ENCODE measurements at places on chromosomes 7 and 10. TPM values are rescaled to one million over a fixed set of nuclear protein-coding genes. Genes with fewer than 3 reads are reported as not detected.
A peak's percentile ranks its signal among the peaks of the same experiment; 100 is the strongest.

SPDYE16 gene
- 0.16 TPM for total RNA-seq

GRID2IP gene
- total RNA-seq: not detected

ARMH3 gene
- 18.5 TPM for total RNA-seq

POLR2J2 gene
- total RNA-seq: not detected

PCLO gene
- 2.3 TPM for total RNA-seq

DDC gene
- total RNA-seq: 0.36 TPM

DNA sequence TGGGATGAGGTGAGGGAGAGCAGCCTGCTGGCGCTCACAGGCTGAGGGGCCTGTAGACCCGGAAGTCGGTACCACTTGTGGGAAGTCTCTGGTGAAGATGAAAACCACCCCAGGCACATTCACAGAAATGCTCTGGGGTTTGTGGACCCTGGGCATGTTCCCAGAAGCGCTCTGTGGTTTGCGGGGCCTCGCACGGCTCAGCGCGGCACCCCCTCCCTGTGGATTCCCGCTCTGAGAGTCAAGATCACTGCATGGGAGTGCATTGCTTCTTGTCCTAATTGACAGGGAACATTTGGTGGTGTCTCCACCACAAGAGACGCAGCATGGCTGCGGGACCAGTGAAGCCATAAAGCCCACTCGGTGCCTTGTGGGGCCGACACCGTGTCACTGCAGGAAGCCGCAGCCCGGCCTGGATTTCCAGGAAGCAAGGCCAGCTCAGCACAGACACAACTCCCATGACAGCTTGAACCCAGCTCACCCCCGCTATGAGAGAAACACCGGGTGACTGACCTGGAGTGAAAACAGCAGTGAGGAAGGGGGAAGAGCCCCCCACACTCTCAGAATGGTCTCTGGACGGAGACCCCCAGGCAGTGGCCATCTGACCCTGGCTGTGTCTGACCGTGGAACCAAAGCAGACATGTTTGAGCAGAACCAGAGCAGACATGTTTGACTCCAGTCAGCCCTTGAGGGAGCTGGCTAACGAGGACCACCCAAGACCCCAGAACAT is 157.2 kb downstream of the PTPRN2 start:
- peaks cover 20% of the 10 kb centered on the region for H3K4me1 ChIP-seq
- peak overlapping the region; percentile 84 for H3K27ac ChIP-seq

- H3K4me3 ChIP-seq: no peak overlapping the region
- H3K27me3 ChIP-seq: no peaks in the 10 kb centered on the region
- DNase-seq: no peak
- peak overlapping the region; percentile 93 for H3K27ac ChIP-seq
- no peaks in the 10 kb centered on the region for H3K36me3 ChIP-seq
- H3K4me1 ChIP-seq: peaks cover 67% of the 10 kb centered on the region
Observed at GRCh38 chr10:132465193-132465888, 68.3 kb downstream of the PWWP2B start.

DNA sequence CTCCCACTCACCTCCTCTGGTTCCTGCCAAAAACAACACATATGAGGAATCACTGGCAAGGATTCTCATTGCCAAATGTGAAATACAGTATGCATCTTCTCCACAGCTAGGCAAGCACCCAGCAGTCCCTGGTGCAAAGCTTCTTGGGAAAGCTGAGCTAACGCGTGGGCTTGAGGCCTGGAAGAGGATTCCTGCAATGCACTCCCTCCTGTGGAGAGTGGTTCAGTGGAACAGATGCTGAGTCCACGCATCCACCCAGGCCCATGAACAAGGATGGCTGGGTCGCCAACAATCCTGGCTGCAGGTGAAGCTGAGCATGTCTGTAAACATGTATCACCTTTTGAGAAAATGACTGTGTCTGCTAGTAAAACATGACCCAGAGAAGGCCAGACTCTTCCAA is 113.2 kb upstream of the CHST15 start:
- H3K27ac ChIP-seq: no peak overlapping the region
- no peak for DNase-seq
- H3K27me3 ChIP-seq: no peaks in the 10 kb centered on the region
- H3K4me1 ChIP-seq: no peaks in the 10 kb centered on the region
- H3K4me3 ChIP-seq: no peak overlapping the region
- no peaks in the 10 kb centered on the region for H3K36me3 ChIP-seq

GRCh38 chr7:11591943-11592342 is 240.1 kb downstream of the THSD7A start:
- H3K36me3 ChIP-seq: no peaks in the 10 kb centered on the region
- no peak overlapping the region for H3K27ac ChIP-seq
- peaks cover 5% of the 10 kb centered on the region for H3K4me1 ChIP-seq
- no peak for DNase-seq

DNA sequence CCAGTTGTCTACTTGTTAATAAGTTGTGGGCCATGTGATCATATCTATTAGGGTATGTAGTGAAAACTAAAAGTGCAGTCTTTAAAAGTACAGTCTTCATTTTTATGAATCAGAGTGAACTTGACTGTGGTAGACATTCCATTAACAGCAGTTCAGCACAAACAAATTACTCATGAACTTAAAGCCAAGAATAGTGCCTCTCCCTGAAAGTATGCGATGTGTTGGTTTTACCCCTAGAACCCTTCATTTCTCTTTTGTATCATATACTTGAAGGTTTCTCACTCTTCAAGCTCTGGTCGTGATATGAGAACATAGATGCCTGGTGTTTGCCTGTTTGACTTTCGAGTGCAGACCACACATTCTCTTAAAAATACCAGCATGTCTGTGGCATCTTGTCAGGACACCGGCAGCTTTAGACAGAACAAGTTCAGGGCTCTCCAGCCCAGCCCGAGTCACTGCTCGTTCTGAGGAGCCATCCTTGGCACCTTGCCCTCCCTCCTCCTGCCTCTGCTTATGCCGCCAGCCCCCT is 159.3 kb downstream of the LCOR start:
- DNase-seq: no peak
- no peaks in the 10 kb centered on the region for H3K27me3 ChIP-seq
- no peaks in the 10 kb centered on the region for H3K36me3 ChIP-seq
- no peak overlapping the region for H3K4me3 ChIP-seq

DNA sequence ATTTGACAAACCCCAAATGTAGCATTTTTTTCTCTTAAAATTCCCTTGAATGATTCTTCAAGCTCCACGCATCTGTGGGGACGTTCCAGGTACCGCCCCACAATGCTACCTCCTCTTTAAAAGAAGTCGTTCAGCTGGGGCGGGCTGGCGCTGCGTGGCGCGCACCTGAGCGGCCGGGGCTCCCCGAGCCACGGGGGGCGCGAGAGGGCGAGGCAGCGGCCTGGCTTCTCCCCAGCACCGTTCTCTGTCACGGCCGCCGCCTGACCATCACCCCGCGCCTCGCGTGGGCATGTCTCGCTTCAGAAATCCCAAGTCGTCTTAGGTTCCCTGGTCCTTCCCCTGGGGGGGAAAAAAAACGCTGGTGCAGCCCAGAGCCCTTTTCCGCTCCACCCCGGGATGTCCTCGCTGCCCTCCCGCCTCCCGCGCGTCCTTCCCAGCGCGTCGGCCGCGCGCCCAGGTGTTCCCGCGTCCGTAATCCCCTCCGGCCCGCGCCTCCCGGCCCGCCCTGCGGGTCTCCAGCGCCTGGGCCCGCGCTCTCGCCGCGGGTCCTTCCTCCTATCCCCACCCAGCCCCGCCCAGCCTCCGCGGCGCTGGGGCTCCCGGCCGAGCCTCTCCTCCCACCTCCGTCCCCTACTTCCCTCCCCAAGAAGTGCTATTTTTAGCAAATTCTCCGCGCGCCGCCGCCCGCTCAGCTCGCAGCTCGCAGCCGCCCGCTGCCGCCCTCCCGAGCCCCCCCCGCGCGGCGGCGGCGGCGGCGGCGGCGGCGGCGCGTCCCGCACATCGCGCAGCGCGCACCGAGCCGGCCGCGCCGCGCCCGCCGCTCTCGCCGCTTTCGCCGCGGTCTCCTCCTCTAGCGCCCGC is 58.7 kb upstream of the PRPS1L1 start:
- peak; percentile 70 for DNase-seq
- no peaks in the 10 kb centered on the region for H3K27me3 ChIP-seq
- H3K36me3 ChIP-seq: no peaks in the 10 kb centered on the region
- peak overlapping the region; percentile 95 for H3K4me3 ChIP-seq
- H3K27ac ChIP-seq: peak overlapping the region; percentile 66
- H3K4me1 ChIP-seq: peaks cover 5% of the 10 kb centered on the region

- no peak overlapping the region for H3K4me3 ChIP-seq
- H3K4me1 ChIP-seq: no peaks in the 10 kb centered on the region
- no peaks in the 10 kb centered on the region for H3K27me3 ChIP-seq
- DNase-seq: no peak
Observed at GRCh38 chr7:123773481-123773880, 24.7 kb upstream of the WASL start.

DNA sequence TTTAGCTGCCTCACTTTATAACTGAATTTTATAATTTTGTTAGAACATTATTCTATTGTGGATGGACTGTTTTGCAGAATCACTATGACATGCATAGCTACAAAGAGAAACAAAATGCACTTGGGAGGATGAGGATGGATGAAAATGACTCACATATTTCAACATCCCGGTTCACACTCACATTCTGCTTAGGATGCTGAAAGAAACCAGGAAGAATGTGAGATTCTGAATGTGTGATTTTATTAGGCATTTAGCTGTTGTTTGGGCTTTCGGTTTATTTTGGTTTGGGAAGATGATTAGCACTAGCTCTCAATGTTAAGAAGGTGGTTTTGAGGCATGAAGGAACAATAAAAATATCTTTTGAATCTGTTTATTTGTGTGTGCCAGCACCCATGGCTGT is 235.5 kb downstream of the SEMA3E start:
- H3K27ac ChIP-seq: no peak overlapping the region
- H3K36me3 ChIP-seq: no peaks in the 10 kb centered on the region
- H3K27me3 ChIP-seq: no peaks in the 10 kb centered on the region
- DNase-seq: no peak
- no peaks in the 10 kb centered on the region for H3K4me1 ChIP-seq

DNA sequence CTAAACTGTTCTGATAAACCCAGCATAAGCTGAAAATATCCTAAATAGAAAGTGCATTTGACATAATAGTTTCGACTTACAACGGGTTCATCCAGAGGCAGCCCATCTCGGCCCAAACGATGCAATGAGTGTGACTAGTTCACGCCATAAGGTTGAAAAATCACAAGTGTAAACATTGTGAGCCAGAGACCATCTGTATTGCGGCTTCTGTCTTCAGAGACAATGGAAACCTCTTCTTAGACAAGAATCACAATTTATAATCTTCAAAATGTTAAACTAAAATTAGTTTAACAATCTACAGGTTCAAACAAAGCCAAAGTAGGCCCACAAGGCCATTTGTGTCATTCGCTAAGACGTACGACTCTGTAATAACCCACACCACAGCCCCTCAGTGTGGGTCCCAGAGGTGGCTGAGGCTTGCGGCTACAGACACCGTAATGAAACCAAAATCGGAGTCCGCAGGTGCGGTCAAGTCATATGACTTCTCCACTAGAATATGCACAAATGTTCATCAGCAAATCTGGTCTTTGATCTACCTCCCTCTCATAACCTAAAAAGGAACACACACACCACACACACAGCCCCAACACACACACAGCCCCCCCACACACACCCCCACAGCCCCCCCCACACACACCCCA is 81.8 kb downstream of the DIP2C start:
- no peaks in the 10 kb centered on the region for H3K36me3 ChIP-seq
- H3K27ac ChIP-seq: peak overlapping the region; percentile 63
- H3K4me1 ChIP-seq: peaks cover 71% of the 10 kb centered on the region
- no peaks in the 10 kb centered on the region for H3K27me3 ChIP-seq
- DNase-seq: peak; percentile 54

GRCh38 chr10:5515948-5516761 is 8.6 kb upstream of the CALML3 start:
- no peaks in the 10 kb centered on the region for H3K27me3 ChIP-seq
- no peaks in the 10 kb centered on the region for H3K36me3 ChIP-seq
- no peak overlapping the region for H3K4me3 ChIP-seq
- H3K4me1 ChIP-seq: no peaks in the 10 kb centered on the region
- DNase-seq: peak; percentile 19
- no peak overlapping the region for H3K27ac ChIP-seq

- H3K27me3 ChIP-seq: no peaks in the 10 kb centered on the region
- no peak overlapping the region for H3K27ac ChIP-seq
- no peak overlapping the region for H3K4me3 ChIP-seq
- H3K36me3 ChIP-seq: no peaks in the 10 kb centered on the region
Observed at GRCh38 chr7:82851121-82851520, 311.6 kb downstream of the PCLO start.

DNA sequence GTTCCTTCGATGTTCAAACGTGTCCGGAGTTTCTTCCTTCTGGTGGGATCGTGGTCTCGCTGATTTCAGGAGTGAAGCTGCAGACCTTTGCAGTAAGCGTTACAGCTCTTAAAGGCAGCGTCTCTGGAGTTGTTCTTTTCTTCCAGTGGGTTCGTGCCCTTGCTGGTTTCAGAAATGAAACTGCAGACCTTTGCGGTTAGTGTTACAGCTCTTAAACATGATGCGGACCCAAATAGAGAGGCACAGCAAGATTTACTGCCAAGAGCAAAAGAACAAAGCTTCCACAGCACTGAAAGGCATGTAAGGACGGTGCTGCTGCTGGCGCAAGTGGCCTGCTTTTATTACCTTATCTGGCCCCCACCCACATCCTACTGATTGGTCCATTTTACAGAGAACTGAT is 931.4 kb downstream of the IPMK start:
- H3K27ac ChIP-seq: no peak overlapping the region
- DNase-seq: no peak
- no peak overlapping the region for H3K4me3 ChIP-seq
- H3K27me3 ChIP-seq: no peaks in the 10 kb centered on the region

- no peak overlapping the region for H3K4me3 ChIP-seq
- no peaks in the 10 kb centered on the region for H3K27me3 ChIP-seq
- no peaks in the 10 kb centered on the region for H3K36me3 ChIP-seq
- no peak for DNase-seq
- H3K4me1 ChIP-seq: peaks cover 34% of the 10 kb centered on the region
Observed at GRCh38 chr10:75653761-75654160, 222.3 kb downstream of the LRMDA start.

DNA sequence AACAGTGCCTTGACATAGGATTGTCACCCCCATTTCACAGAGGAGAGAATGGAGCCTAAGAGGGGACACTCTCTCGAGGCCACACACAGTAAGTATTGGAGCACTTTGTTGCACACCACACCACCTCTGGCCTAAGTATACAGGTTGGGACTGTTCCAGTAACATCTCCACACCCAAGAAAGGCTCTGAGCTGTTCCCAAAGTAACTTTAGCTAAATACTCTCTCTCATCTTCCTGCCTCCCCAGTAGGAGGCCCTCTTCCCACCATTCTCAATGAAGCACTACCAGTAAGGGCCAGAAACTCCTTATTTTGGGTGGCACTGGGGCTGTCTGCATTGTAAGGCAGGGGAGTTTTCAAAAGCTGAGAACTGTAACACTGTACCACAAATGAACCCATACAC is 189.5 kb downstream of the ZNF438 start:
- no peak overlapping the region for H3K4me3 ChIP-seq
- no peak for DNase-seq
- peaks cover 6% of the 10 kb centered on the region for H3K36me3 ChIP-seq
- no peak overlapping the region for H3K27ac ChIP-seq
- H3K4me1 ChIP-seq: peaks cover 39% of the 10 kb centered on the region
- no peaks in the 10 kb centered on the region for H3K27me3 ChIP-seq

Measured in sigmoid colon (tissue), 7 donors.